Frontal cortex (tissue), 4 donors: ENCODE measurements at places on chromosomes 11 and 22. TPM values are rescaled to one million over a fixed set of nuclear protein-coding genes. Genes with fewer than 3 reads are reported as not detected.

The EFCAB6 gene
- total RNA-seq = 9.4 TPM

The OR52W1 gene
- total RNA-seq = not detected

The C11orf91 gene
- total RNA-seq = not detected

The SHANK3 gene
- total RNA-seq = 4.1 TPM

The ARHGEF12 gene
- 202 TPM for total RNA-seq

The IGLL1 gene
- not detected for total RNA-seq

The OR51E2 gene
- total RNA-seq = under 0.01 TPM

The CHST1 gene
- 10.6 TPM for total RNA-seq

The CECR2 gene
- total RNA-seq = 2.9 TPM

The CSF2RB gene
- total RNA-seq = 0.41 TPM
